ENCODE measurements at places on chromosomes 2 and 18.

- no peak for DNase-seq
Observed at GRCh38 chr18:75592527-75592926, 165.0 kb upstream of the SMIM21 start.

DNA sequence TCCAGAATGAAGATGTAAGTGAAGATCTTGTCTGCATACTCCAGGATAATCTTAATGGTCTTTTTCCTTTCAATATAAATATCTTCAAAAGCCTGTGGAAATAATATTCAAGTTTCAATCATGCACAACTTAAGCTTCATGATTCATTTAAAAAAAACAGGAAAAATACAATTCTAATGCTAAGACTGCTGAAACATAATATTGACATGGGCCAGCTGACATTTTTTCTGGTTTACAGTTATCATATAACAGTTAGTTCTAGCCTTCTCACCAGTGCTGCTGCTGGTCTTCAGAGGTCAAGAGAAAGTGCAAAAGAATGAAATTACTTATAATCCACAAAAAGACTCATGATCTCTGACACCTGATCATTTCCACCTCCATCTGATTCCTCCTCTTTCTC is 110.4 kb upstream of the SCN1A start:
- no peak for DNase-seq

- DNase-seq: no peak
Observed at GRCh38 chr18:8945514-8945913, 157.0 kb upstream of the NDUFV2 start.

DNA sequence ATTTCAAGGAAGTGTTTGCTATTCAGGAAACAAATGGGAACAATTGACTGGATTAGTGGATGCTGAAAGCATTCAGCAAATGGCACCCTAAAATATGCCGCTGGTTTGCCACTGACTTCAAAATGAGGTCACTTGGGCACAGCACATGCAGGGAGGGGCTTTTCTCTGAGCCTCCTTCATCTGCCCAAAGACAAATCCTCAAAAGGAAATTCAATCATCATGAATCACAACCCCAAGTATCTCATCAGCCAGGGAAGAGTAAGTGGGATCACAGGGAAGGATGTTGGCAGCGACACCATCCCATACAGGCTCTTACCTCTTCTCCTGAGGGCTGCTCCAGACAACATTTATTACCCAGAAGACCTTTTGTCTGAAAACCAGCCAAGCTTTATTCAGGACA is 14.4 kb upstream of the SP140L start:
- no peak for DNase-seq

DNA sequence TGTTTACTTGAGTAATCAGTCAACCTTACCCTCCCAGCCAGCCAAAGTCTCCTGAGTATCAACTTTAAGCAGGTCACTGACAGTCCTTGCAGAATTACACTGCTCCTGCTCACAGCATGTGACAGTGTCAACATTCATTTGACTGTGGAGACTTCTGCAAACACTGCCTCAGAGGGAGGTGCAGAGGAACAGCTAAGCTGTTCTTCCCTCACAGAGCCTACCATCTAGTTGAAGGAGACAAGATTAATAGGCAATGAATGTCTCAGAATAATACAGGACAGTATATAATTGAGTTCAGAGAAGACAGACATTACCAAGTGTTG is 11.9 kb downstream of the SLC14A2 start:
- no peak for DNase-seq

DNA sequence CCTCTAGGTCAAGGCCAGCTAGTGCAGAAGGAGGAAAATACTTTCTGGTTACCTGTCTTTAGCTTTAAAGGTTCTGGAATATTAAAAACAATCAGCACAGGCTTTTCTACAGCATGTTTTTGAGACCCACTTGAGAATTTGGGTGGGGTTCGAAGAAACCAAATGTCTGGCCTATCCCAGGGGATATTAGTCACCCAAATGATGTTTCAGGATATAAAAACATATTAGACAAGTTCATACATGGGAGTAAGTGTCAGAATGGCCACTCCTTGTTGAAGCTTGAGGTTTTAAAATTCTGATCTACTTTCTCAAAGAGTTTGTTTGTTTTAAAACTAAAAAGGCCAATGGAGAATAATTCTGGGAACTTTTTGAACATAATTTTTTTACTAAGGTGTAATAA is 158.6 kb upstream of the DLX2 start:
- no peak for DNase-seq

DNA sequence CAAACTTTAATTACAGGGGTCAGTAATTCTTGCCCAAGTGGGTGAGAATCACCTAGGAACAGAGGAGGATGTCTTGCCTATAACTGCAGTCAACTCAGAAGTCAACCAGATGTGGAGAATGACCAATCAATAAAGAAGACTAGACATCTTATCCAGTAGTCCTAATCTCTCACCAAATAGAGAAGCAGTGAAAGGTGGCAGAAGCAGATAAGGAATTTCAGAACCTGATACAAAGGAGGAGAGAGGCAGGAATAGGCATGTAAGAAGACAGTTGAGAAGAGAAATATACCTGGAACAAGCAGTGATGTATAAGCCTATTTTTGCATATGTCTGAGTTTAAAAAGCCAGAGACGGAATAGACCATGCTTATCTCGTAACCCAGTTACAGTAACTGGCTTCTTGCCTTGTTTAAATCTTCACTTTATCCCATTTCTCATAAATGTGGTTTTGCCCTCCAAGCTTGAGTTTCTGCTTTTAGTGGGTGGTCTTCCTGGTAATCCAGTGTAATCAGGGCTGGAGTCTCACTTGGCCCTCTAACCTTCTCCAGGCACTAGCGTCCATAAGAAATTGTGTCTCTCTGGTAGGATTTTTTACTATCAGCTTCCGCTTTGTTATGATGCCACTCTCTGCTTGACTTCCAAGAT is 401.0 kb downstream of the SUCLG1 start:
- DNase-seq: no peak

- no peak for DNase-seq
Observed at GRCh38 chr2:191688934-191689695, 11.2 kb downstream of the NABP1 start.

Measured in D721Med (cell line).